ENCODE measurements at places on chromosomes 1 and 21.

DNA sequence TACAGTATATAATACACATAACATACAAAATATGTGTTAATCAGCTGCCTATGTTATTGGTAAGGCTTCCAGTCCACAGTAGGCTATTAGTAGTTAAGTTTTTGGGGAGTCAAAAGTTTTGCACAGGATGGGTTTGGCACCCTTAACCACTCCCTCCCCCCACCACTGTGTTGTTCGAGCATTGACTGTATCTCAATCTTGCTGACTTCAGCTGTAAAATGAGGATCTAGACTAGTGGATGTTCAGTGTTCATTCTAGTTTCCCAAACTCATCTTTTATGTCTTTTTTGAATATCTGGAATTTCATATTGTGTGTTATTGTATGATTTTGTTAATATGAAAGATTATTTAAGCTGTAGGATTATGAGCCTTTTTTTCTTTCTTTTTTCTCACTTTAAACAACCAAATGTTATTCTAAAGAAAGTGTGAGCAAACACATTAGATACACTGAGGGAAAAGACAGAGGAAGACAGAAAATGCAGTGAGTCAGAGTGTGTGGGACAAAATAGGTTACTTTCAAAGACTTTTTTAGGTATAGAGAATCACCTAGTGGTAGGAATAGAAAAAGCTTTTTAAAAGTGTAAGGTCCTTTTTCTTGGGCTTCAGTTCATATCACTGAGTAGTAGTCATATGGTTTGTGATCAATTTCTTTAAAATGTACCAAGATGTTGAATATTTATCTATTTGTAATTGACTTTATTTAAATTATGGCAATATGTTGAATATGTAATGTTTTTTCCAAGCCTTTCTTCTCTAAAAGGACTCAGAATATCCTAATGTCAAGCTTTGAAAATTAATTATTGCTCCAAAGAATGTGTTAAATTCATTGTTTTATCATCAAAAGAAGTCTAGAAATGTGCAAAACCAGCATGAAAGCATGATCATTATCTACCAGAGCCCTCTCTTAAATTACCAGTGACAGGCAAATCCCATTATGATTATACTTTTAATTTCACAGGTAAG lies 17.9 kb upstream of the CENPF start:
- no peak for DNase-seq

DNA sequence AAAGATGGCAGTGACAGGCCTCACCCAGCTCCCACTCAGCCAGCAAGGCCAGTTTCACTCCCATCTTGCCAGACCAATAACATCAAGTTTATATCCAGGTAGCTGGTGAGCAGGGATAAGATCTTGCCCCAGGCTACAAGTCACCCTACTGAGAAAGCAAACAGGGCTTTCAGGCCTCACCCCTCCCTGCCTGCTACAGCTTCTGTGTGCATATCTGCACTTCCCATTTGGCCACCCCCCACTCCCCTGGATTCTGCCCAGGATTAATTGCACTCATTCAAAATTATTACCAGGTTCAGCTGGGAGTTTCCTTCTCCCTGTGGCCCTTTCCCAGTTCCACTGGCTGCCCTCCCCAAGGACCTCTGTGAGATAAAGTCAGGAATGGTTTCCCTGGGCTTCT lies 352.1 kb downstream of the TBX15 start:
- no peak for DNase-seq

DNA sequence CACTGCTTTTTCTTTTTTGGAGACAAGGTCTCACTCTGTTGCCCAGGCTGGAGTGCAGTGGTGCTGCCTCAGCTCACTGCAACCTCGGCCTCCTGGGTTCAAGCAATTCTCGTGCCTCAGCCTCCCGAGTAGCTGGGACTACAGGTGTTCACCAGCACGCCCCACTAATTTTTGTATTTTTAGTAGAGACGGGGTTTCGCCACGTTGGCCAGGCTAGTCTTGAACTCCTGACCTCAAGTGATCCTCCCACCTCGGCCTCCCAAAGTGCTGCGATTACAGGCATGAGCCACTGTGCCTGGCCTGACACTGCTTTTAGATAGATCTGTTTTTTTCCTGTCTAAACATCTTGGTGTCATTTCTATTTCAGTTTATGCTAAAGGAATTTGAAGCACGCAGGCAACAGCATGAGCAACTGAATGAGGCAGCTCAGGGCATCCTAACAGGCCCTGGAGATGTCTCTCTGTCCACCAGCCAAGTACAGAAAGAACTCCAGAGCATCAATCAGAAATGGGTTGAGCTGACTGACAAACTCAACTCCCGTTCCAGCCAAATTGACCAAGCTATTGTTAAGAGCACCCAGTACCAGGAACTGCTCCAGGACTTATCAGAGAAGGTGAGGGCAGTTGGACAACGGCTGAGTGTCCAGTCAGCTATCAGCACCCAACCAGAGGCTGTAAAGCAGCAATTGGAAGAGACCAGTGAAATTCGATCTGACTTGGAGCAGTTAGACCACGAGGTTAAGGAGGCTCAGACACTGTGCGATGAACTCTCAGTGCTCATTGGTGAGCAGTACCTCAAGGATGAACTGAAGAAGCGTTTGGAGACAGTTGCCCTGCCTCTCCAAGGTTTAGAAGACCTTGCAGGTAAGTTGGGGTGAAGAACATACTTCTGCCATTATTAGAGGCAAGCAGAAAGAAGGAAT lies 106.1 kb upstream of the BMP8A start:
- DNase-seq = no peak

DNA sequence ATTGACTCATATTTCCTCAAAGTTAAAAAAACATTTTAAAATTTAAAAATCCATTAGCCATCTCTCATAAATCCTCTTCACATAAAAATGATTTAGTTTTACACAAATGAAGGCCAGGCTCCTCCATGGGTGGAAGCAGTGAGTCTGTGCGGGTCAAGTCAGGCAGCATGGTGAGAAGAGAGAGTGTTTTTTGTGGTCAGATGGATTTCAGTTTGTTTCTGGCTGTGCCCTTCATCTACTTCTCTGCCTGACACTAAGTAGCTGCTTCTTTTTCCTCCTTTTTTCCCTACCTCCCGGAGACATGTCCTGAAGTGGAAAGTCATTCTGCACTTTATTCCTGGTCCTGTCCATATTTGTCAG lies 10.3 kb downstream of the PLA2G4A start:
- DNase-seq = no peak

DNA sequence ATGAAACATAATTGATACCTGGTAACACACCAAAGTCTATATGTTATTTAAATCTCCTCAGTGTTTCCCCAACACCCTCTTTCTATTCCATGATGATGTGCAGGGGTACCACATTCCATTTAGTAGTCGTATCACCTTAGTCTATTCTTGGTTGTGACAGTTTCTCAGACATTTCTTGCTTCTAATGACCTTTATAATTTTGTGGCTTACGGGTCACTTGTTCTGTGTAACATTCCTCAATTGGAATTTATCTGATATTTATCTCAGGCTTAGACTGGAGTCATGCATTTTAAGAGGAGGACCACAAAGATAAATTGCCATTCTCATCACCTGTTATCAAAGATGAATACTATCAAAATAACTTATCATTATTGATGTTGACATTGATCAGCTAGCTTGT lies 679.6 kb downstream of the USP25 start:
- DNase-seq = no peak

DNA sequence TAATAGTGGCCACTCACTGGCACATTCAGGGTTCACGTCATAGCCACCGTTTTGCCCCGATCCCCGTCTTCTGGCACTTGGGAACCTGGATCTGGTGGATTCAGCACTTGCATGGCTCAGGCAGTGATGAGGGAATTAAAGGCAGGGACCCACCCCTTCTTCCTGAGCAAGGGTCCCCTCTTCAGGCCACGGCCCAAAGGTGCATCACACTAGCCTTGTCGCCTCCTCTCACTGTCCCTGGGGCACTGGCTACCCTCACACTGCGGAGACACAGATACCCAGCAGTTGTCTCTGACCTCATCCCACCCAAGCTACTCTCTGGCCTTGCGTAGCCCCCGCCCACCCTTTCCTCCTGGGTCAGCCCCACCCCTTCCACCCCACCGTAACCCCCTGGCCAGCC lies 19.9 kb upstream of the LDLRAP1 start:
- no peak for DNase-seq

- DNase-seq = no peak
These were observed 8.8 kb downstream of the XCL1 start for GRCh38 chr1:168585191-168585590.

DNA sequence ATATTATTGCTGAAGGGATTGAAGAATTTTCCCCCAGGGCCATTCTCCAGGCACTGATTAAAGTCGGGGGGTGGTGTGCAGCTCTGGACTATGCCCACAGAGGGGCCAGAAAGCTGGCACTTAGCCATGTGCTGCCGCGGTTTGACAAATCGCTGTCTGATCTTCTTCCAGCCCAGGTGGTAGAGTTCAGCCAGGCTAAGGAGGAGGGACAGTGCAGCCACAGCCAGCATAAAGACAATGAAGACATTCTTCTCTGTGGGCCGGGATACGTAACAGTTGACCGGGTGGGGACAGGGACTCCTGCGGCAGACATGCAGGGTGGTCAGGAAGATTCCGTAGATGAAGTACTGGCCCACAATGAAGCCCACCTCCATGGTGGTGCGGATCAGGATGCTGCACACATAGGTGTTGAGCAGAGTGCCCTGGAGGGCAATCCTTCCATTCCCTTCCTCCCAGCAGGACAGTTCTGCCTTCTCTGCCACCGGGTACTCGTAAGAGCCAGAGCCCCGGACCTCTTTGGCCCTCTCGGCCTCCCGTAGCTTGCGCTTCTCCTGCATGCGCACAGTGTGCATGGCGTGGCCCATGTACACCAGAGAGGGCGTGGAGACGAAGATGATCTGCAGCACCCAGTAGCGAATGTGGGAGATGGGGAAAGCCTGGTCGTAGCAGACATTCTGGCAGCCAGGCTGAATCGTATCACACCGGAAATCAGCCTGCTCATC lies 1.9 kb downstream of the GJA5 start:
- DNase-seq = no peak

DNA sequence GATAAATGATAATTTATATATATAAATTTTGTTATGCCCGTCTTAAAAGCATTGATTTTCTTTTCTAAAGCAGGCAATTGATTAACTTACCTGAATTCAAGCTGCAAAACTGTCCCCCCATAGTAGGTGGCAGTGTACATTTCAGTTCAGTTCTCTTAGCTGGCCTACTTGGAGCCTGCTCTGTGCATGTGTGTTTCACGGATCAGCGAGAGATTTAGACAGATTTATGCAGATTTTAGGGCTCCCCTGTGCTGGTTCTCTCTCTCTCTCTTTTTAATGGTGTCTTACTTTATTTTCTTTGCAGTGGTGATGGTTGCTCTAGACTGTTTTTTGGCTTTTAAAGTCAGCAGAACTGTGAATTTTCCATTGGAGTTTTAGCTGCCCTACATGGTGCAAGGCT lies 30.7 kb downstream of the CLIC4 start:
- no peak for DNase-seq

- DNase-seq = no peak
These were observed 55.5 kb upstream of the EDN2 start for GRCh38 chr1:41539999-41540398.

DNA sequence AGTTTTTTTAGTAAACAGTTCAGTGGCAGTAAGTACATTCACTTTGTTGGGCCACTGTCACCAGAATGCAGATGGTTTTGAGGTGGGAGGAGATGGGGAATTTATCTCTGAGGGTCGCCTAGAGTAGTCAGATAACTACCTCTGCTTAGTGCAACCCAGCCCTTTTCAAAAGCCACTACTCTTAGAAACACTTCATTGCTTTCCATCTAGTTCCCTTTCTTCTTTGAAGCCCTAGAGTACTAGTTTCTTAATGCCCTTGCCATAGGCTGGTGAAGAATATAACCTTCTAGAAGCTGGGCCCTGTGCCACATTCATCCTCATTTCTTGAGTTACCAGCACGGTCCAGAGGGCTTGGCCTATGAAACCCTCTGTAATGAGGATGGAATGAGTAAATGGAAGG lies 28.4 kb upstream of the ST3GAL3 start:
- no peak for DNase-seq

- DNase-seq = no peak
These were observed 59.4 kb downstream of the ST6GALNAC3 start for GRCh38 chr1:76133977-76134376.

DNA sequence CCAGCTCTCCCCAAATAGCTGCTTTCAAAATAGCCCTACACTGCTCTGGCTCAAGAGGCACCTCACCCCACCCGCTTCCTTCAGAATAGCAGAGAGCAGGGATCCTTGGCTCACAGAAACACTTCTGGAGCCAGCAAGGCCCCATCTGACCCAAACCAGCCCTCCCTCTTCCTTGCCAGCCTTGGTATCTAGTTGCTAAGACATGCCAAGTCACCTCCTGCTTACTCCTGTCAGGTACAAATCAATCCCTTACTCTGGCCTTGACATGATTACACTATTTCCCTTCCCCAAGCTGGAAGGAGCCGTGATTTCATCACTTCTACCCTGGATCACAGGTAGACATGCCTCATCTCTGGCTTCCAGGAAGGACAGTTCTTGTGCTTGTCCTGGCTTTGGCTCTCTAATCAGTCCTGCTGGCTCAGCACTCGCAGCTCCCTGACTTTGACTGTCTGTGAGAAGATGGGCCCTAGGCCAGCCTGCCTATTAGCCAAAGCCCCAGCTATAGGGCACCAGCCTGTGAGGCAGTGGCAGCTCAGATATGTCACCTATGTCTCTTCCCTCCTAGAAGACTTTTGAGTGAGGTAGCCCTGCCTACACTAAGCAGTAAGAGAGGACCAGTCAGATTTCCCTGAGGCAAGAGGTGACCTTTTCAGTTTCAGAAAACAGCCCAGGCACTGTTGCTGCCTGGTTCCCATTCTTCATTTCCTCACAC lies 8.9 kb upstream of the MUTYH start:
- no peak for DNase-seq

- DNase-seq = no peak
These were observed 645 bp downstream of the ATP6V0B start for GRCh38 chr1:43975249-43975961.
